ENCODE measurements at places on chromosomes 6 and 20.

DNA sequence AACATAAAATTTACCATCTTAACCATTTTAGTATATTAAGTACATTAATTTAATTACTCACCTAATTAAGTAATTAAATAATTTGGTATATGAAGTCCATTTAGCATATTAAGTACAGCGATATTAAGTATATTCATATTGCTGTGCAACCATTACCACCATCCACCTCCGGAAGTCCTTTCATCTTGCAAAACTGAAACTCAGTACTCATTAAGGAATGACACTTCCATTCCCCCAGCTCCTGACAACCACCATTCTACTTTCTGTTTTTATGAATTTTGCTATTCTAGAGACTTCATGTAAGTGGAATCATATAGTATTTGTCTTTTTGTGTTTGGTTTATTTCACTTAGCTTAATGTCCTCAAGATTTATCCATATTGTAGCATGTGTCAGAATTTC, 61.1 kb upstream of the GTSF1L start:
- no peak for DNase-seq

GRCh38 chr20:22535483-22535882, 48.9 kb downstream of the FOXA2 start:
- no peak for DNase-seq

DNA sequence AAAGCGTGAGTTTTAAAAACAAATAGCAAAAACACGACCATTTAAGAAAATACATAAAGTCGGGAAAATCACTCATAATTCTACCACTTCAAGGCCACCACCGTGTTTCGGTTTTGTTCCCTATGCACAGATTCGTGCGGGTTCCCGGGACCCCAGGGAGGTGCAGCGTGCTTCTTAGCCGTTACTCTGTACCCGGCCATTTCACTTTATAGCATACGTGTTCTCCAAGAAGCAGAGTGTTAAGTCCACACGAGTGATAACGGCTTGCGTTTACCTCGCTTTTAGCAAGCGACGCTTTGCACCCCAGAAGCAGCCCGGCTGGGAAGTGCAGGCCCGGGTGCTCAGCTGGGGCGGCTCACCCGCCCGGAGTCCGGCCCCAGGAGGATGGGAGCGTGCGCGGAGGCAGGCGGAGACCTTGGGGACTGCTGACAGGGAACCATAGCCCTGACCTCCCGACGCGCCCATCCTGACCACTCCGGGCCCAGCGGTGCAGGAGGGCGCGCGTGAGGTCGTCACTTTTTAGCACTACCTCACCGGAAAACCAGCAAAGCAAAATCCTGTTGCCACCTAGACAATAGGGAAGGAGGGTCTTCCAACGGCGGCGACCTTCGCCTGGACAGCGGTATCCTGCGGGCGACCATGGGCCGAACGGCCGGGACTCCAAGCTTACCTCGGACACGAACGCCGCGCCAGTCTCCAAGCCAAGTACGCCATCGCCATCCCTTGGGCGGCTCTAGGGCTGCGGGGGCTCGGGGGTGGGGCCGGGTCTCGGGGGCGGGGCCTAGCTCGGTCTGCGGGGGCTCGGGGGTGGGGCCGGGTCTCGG, at the start of gene ECI2:
Gene ECI2 (minus strand): TSS at position 735 of the 824 bp plus-strand sequence. CDS start 15 bp downstream, at position 720.
- DNase-seq = no peak

- DNase-seq = no peak
Observed at GRCh38 chr6:154758125-154758524, 24.9 kb downstream of the SCAF8 start.

- DNase-seq = no peak
Observed at GRCh38 chr6:40395066-40395697, 192.0 kb downstream of the LRFN2 start.

DNA sequence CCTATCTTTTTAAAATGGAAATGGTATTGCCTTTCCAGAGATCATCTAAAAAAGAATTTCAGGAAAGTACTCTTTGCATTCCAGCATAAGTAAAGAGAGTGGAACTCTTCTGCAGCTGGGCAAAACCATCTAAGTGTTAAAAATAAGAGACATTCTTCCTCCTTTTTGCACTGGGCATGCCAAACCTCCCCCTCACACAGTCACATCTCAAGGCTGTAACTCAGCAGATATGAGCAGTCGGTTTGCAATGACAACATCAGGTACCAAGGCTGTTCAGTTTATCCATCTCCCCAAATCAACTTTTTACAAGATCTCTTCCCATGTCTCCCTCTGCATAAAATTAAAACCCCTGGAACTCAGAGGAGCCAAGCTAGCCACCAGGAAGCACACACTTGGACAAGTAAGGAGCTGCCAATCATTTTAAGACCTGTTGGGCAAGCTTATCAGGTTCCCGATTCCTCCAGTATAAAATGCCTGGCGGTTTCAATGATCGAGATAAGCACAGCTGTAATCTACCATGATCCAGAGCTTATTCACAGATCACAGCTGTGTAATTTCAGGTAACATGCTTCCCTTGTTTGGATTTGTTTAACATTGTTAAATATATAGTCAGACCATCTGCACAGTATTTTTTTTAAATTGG, 23.2 kb downstream of the ID4 start:
- DNase-seq = no peak

DNA sequence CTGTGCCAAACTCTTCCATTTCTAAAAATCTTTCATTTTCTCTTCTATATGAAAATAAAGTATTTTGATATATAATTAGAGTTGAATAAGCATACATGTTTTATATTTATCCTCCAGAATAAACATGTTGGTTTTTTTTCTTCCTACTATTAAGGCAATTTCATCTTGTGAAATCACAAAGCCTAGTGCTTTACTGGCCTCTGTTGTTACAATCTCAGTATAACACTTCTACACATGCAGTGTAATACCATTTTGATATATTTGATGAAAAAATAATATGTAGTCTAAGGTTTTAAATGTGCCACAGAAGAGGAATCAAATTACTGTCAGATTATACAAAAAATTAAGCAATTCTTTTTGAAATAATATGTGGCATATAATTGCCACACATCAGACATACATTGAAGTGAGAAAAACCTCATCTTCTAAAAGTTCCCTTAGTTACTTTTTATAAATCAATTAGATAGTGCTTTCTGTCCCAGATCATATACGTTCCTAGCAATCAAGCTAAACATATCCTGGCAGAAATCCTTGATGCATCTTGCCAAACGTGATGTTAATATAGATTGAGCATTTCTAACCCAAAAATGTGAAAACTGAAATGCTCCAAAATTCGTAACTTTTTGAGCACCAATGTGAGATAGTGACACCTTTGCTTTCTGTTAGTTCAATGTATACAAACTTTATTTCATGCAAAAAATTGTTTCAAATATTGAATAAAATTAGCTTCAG, 225.1 kb upstream of the MANEA start:
- no peak for DNase-seq

DNA sequence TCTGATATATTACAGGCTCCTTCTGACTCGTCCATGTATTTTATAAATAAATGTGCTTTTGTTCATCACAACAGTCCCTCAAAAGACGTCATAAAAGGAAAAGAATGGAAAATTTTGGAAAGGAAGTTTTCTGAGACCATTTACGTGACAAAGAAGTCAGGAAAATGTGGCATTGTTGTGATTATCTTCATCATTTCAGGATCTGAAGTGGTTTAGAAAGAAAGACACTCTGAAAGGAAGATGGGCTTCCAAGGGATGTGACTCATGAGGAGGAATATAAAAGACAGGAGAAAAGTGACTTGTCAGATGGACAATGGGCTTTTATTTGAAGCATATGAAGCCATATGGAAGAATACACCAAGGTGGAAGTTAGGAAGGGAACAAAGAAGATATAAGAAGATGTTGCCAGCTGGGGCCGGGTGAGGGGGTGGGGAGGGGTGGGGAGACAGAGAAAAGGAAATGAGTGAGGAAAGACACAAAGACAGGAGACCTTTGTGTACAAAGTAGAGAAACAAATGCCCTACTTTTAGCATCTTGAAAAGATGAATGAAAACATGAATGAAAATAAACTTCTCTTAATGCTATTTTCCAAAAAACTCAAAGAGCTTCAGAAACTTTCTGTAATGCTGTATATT, 190.3 kb upstream of the PREP start:
- no peak for DNase-seq

DNA sequence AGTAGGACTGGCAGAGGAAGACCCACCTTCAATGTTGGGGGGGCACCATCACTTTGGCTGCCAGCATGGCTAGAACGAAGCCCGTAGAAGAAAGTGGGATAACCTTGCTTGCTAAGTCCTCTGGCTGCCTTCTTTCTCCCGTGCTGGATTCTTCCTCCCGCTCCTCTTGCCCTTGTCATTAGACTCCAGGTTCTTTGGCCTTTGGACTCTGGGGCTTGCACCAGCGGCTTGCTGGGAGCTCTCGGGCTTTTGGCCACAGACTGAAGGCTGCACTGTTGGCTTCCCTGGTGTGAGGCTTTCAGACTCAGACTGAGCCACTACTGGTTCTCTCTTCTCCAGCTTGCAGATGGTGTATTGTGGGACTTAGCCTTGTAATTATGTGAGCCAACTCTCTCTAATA, 28.2 kb downstream of the GSTA2 start:
- DNase-seq = no peak

DNA sequence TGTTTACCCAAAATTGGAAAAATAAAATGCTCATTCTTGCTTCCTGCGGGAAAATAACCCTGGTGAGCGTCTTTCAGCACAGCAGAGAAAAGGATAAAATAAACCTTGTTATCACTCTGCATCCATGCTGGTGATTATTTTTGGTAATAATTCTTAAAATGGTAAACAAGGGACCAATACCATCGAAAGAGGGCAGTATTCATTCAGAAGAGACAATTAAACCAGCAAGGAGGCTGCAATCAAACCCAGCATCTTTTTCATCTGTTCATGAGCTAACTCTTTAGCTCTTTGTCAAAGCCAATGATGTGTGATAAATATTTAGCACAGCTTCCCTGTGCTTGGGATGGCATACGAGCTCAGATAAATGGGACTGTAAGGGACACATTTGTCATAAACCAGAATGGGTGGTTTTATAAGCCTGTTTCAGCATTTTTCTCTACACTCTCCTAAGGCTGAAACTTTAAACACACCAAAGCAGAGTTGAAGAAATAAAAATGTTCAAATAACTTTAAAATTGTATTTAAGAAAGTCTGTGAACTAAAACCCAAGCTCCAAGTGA, 34.4 kb downstream of the CDH26 start:
- no peak for DNase-seq

GRCh38 chr6:166907373-166907841, 48.9 kb downstream of the RNASET2 start:
- DNase-seq = no peak

DNA sequence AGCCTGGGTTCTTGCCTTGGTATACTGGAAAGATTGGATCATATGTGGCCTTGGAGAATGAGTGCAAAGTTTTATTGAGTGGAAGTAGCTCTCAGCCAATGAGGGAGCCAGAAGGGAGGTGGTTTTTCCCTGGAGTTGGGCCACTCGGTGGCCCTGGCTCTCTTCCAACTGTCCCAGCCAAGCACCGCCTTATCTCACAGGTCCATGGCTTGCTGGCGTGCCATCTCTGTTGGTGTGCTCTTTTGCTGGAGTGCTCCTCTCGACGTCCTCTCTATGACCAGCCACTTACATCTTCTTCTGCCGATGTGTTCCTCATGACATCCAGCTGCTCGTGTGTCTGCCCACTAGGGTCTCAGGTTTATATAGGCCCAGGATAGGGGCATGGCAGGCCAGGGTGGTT, 505.9 kb upstream of the SYNCRIP start:
- no peak for DNase-seq

Data from amniotic stem cell (primary cell).